ENCODE measurements at places on chromosomes 16 and 17.

- no peak for DNase-seq
Measured at GRCh38 chr17:37234106-37234505, 141.7 kb upstream of the C17orf78 start.

DNA sequence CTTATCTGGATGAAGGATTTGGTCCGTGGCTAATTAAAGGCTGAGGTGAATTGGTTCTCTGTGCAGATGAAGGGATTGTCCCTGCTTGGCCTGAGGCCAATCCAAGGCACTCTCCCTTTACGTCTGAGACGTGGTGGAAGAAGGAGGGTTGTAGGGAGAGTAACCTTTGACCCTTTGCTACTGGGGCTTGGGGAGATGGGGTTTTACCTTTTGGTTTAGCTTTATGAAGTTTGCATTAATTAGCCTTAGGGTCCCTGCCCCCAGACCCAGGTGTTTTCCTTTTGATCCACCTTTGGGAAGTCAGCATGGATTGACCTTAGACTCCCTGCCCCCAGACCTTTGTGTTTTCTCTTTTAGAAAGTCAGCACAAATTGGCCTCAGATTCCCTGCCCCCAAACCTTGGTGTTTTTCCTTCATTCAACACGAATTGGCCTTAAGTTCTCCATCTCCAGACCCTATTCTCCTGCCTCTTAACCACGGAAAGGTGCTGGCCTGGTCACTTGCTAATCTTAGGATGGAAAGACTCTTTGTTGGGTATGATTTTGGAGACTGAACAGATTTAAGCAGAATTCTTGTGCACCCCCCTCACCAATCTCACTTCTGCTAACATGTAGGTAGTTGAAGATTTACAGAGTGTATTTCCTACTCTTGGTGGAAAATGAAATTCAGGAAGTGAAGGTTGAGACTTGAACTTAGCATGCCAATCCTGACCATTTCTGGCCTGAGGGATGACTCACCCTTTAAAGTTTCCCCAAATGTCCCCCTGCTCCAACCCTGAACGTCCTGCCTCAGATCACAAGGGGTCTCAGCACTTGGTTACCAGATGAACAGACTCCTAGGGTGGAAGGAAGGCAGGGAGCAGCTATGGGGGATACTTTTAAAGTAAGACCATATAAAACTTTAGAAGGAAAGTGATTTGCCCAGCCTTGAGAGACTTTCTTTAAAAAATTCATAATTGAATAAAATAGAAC is 23.1 kb upstream of the MMD start:
- DNase-seq, result no peak

DNA sequence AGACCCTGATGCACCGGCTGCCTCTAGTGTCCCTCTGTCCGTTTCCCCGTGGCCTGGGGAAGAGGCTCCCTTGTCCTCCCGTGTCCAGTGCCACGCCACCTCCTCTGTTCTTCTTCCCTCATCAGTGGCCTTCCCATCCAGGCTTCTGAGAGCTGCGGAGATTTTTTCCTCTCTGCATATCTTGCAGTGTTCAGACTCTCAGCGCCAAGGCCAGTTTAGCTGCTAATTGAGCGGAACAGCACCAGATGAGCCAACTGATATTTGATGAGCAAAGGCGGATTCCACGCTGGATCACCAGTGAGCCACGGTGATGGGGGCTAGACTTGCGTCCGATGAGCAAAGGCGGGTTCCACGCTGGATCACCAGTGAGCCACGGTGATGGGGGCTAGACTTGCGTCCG is 257.6 kb downstream of the FOXL1 start:
- no peak for DNase-seq

GRCh38 chr16:30185683-30186421 is 2.5 kb downstream of the CORO1A start:
- peak; percentile 87 for DNase-seq

GRCh38 chr16:23113185-23113584 is 36.1 kb downstream of the USP31 start:
- no peak for DNase-seq

DNA sequence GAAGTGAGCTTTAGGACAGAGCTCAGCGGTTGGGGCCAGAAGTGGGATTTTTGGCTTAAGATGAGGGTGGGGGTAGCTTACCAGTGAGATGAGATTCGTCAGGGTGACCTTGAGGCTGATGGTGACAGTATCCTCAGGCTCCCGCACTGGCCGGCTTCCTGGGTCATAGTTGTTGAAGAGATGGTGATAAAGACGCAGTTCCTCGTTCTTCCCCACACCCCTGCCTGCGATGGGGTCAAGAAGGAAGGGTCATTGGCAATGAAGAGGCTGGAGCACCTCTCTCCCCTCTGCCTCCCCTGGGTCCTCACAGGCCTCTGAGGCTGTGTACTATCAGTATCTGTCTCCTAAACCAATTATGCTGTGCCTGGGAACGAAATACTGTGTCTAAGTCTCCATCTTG is 358 bp downstream of the CHRNE start:
- DNase-seq, result no peak

DNA sequence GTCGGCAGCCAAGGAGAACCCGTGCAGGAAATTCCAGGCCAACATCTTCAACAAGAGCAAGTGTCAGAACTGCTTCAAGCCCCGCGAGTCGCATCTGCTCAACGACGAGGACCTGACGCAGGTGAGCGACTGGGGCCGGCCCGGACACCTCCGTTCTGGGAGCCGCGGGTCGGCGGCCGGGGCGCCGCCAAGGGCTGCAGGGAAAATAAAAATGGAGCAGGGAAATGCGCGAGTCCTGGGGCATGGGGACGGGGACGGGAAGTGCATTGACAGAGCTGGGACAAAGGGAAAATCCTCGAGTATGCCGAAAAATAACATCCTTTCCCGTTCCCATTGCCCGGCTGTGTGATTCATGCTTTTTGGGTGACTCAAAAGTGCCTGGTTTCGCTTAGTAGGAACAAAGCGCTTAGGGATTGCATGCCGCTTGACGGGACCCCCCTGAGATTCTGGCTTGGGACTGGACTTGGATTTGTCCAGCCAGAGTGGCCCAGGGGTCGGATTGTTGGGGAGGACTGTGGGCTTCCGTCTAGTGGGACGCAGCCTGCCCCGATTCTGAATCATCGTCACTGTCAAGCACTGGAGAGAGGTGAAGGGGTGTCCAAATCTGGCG is 699 bp downstream of the MPRIP start:
- peak; percentile 72 for DNase-seq

DNA sequence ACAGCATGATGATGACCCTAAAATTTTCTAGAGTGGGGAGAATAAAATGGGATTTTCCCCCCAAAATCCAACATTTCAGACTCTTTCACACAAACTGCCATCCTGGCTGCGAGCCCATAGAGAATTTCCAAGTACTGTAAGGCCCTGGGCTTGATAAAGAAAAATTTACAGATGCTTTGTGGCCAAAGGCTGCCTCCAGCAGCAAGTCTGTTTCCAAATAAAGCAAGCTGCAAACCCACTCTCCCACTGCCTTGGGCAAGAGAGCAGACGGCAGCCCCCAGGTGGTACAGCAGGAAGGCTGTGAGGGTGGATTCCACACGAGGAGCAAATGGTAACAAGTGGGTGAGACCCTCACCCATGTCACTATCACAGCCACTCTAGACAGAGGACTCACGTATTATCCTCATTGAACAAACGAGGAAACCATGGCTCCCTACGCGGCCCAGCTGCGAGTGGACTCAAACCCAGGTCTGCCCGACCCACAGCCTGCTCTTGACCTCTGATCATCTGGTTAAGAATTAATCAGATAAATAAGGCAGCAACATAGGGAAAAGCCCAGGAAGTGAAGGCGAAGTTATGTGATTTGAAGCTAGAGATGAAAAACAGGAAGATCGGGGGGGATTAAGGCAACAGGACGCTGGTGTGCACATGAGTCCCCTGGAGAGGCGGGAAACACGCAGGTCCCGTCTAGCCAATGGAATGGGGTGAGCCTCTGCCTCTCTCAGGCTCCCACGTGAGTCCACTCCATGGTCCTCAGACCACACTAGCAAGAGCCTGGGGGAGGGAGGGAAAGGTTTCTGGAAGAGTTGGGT is 37.4 kb downstream of the AXIN2 start:
- DNase-seq, result no peak

DNA sequence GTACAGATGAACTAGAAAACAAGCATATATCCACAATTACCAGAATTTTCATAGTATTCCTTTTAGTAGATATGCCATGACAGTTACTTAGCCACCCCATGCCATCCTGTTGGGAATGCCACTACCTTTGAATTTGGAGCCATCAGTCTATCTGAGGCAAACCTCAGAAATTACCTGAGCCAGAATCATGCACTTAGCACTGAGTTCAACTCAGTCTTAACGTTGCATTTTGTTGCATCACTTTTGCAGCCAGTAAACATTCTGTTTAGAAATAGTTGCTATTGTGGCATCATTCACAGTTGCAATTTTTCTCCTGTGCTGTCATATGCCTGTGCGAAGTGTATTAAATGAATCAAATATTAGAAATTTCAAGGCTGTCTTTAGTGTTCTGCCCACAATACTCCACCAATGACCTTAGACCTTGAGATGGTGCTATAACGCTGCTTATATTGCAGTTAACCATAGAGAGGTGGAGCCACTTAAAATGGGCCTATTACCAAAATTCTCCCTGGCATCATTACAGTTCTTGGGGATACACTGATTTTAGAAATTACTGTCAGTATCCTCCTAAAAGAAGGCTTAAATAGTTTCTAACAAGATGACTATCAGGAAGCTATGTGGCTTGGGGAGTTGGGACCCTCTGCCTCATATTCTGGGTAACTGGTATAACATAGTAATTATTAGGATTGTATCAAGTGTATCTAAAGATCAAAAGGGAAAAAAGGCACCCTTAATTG is 11.1 kb downstream of the PTRH2 start:
- DNase-seq, result no peak

Measured in activated CD8-positive, alpha-beta memory T cell treated with anti-CD3 and anti-CD28 coated beads, Interleukin-2, amount 50 U/mL, for 48 hours (primary cell).